ENCODE measurements at places on chromosomes 4 and X. TPM values are rescaled to one million over a fixed set of nuclear protein-coding genes. Genes with fewer than 3 reads are reported as not detected.

GRCh38 chr4:74397748-74398426 is 32.9 kb downstream of the EREG start:
- DNase-seq: peak; percentile 16

GRCh38 chr4:78119698-78120097 is 62.6 kb downstream of the FRAS1 start:
- peak; percentile 49 for DNase-seq

- DNase-seq: no peak
Observed at GRCh38 chr4:14575919-14576318, 426.4 kb upstream of the CPEB2 start.

DNA sequence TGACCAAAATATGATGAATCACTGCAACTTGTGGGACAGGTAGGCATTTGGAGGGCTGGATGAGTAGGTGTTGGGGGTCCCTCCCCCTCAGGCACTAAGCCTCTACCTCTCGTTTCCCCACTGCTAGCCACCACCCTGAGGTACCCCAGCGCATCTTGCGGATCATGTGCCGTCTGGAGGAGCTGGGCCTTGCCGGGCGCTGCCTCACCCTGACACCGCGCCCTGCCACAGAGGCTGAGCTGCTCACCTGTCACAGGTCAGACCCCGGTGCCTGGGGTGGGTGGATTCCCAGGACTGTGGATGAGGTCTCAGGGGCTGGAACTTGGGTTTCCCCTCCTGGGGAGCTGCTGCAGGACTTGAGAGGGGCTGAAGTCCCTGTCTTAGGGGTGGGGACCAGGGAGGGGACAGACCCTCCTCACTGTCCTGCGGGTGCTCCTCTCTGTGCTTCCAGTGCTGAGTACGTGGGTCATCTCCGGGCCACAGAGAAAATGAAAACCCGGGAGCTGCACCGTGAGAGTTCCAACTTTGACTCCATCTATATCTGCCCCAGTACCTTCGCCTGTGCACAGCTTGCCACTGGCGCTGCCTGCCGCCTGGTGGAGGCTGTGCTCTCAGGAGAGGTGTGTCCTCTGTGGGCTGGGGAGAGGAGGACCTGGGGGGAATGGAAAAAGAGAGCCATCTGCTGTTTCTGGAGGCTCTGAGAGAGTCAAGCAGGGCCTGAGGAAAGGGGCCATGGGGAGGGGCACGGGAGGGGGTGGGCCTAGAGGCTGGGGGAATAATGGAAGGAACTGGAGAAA is 10.1 kb upstream of the ERAS start:
- no peak for DNase-seq

Gene HTRA3
- total RNA-seq: 5.9 TPM

- DNase-seq: no peak
Observed at GRCh38 chr4:183393446-183393845, 51.0 kb upstream of the CDKN2AIP start.

Data from GM23248 (cell line).